ENCODE measurements at places on chromosomes 4 and X. TPM values are rescaled to one million over a fixed set of nuclear protein-coding genes. Genes with fewer than 3 reads are reported as not detected.

DNA sequence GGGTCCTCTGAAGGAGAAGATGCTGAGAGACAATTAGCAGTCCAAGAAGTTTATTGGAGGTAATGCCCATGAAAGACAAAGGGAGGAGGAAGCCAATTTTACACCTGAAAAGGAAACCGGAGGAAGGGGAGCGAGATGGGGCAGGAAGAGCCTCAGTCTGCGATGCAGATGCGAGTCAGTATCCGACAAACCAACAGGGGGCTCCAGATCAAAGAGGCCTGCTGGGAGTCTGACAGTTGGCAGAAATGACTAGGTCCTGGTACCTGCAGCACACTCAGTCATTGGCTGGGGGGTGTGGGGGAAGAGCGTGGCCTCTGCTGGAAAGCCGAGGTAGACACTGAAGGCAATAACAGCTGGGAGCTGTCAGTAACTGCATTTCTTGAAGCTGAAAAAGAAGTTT lies 231.1 kb upstream of the CENPE start:
- DNase-seq, result no peak

- no peak for DNase-seq
Observed at GRCh38 chr4:118124997-118125396, 90.7 kb downstream of the NDST3 start.

GRCh38 chr4:121392426-121393086 lies 11.7 kb upstream of the QRFPR start:
- no peak for DNase-seq

DNA sequence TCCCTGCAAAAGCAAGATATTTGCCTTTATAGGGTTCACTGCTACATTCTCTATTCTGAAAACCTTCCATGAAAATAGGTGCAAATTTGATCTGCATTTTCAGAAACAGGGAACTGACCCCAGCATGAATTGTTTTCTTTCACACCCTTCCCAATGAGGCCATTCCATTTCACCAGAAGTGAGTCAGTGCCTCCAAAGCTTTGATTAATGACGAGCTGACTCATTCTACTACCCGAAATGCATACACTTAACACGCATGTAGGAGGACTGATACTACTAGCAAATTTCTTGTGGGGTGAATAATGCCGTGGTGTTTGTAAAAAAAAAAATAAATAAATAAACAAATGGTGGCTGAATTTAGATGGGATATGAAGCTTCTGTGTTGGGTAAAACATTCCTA lies 146.9 kb upstream of the FGF13 start:
- DNase-seq, result no peak

GPC4 gene
- polyA plus RNA-seq, result 24.0 TPM

Measured in right renal pelvis (tissue), 4 donors.